ENCODE measurements at places on chromosomes 7 and 10. TPM values are rescaled to one million over a fixed set of nuclear protein-coding genes. Genes with fewer than 3 reads are reported as not detected.
A peak's percentile ranks its signal among the peaks of the same experiment; 100 is the strongest.

- DNase-seq = no peak
- no peaks in the 10 kb centered on the region for H3K4me1 ChIP-seq
- H3K27ac ChIP-seq = no peak overlapping the region
- H3K27me3 ChIP-seq = no peaks in the 10 kb centered on the region
These were observed 1260.2 kb upstream of the SORCS1 start for GRCh38 chr10:108424656-108425055.

DNA sequence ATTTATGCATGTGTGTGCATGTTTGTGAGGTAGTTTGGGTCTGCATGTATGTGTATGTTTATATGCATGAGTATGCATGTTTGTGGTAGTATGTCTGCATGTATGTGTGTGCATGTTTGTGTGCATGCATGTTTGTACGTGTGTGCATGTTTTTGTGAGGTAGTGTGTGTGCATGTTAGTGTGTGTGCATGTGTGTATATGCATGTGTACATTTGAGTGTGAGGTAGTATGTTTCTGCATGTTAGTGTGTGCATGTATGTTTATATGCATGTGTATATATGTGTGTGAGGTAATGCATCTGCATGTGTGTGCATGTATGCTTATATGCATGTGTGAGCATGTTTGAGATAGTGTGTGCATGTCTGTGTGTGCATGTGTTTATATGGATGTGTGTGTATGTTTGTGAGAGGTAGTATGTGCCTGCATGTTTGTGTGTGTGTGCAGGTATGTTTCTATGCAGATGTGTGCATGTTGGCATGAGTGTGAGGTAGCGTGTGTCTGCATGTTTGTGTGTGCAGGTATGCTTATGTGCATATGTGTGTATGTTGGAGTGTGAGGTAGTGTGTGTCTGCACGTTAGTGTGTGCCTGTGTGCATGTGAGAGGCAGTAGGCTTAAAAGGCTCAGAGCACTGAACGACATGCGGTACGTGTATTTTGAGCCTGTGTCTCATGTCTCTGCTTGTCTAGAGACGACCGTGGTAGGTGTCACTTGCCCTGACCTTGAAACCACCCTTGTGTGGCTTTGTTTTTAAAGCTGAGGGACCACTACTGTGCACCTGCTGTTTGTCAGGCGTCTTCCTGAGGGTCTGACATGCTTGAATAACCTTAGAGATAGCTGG, 43.7 kb downstream of the PFKP start:
- no peaks in the 10 kb centered on the region for H3K4me1 ChIP-seq
- no peak overlapping the region for H3K4me3 ChIP-seq
- no peak for DNase-seq
- peaks cover 4% of the 10 kb centered on the region for H3K36me3 ChIP-seq

DNA sequence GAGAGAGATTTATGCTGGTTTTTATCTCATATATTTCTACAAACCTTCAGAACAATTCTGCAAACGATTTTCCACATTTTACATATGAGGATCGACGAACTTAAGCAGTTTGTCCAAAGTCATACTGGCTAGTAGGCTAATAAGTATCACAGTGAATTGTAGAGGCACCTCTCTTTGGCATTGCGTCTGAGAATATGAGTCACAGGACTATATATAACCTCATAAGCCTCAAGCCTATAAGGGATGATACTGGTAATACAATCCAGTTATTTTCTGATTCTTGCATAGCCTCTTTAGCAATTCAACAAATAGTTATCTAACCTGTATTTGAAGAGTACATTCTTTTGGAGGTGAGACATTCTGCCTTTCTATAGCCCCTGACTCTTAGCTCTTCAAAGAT, 129.8 kb downstream of the GPR158 start:
- H3K4me3 ChIP-seq = no peak overlapping the region
- H3K27me3 ChIP-seq = no peaks in the 10 kb centered on the region
- no peaks in the 10 kb centered on the region for H3K4me1 ChIP-seq
- DNase-seq = no peak

DNA sequence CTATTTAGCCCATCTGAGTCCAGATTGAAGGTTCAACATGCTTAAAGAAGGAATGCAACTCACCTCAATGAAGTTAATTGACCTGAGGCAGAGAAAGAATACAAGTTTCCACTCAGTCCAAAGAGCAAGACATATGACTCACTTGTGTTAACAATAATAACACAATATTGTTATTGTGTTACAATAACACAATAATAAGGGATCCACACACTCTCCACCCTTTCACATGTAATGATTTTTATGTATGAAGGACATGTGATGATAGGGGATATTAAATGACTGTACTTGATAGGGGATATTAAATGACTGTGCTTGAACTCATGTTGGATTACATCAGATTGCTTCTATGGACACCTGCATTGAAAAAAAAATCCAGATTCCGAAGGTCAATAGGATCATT, 3.6 kb upstream of the ABCB1 start:
- DNase-seq = no peak
- H3K4me3 ChIP-seq = no peak overlapping the region
- H3K4me1 ChIP-seq = 0 out of 2 replicates have a peak, but pooled peaks cover 5% of the 10 kb centered on the region
- no peak overlapping the region for H3K27ac ChIP-seq
- H3K27me3 ChIP-seq = peaks cover 31% of the 10 kb centered on the region

GRCh38 chr7:149063476-149063875, 27.0 kb downstream of the ZNF786 start:
- no peak overlapping the region for H3K4me3 ChIP-seq
- H3K36me3 ChIP-seq = no peaks in the 10 kb centered on the region
- no peaks in the 10 kb centered on the region for H3K4me1 ChIP-seq
- no peak overlapping the region for H3K27ac ChIP-seq

- no peaks in the 10 kb centered on the region for H3K36me3 ChIP-seq
- H3K4me3 ChIP-seq = no peak overlapping the region
- DNase-seq = no peak
- no peak overlapping the region for H3K27ac ChIP-seq
These were observed 755.3 kb upstream of the GALNT17 start for GRCh38 chr7:70376561-70377031.

GRCh38 chr7:128910569-128910945, at the start of gene KCP:
TSS of gene KCP (minus strand) at chr7:128910709. CDS start at chr7:128910676, 33 bp downstream.
- H3K4me3 ChIP-seq = no peak within 1 kb of the TSS
- no peak for DNase-seq
- H3K27ac ChIP-seq = no peak within 1 kb of the TSS

GRCh38 chr7:2225336-2225735, 7.4 kb downstream of the MAD1L1 start:
- peaks cover 7% of the 10 kb centered on the region for H3K36me3 ChIP-seq
- no peak overlapping the region for H3K27ac ChIP-seq
- DNase-seq = no peak
- H3K4me1 ChIP-seq = no peaks in the 10 kb centered on the region
- no peak overlapping the region for H3K4me3 ChIP-seq

- DNase-seq = no peak
- H3K27me3 ChIP-seq = no peaks in the 10 kb centered on the region
- no peaks in the 10 kb centered on the region for H3K36me3 ChIP-seq
- no peaks in the 10 kb centered on the region for H3K4me1 ChIP-seq
- H3K4me3 ChIP-seq = no peak overlapping the region
- H3K27ac ChIP-seq = no peak overlapping the region
These were observed 9.9 kb upstream of the SRRM3 start for GRCh38 chr7:76191783-76192240.

GRCh38 chr10:125708971-125709503, 10.5 kb upstream of the EDRF1 start:
- no peaks in the 10 kb centered on the region for H3K27me3 ChIP-seq
- peak overlapping the region; percentile 72 for H3K27ac ChIP-seq
- DNase-seq = no peak
- H3K36me3 ChIP-seq = no peaks in the 10 kb centered on the region

GRCh38 chr10:28282336-28282735, 20.5 kb downstream of the MPP7 start:
- no peak overlapping the region for H3K4me3 ChIP-seq
- DNase-seq = no peak
- no peaks in the 10 kb centered on the region for H3K4me1 ChIP-seq
- no peaks in the 10 kb centered on the region for H3K36me3 ChIP-seq
- H3K27me3 ChIP-seq = no peaks in the 10 kb centered on the region
- no peak overlapping the region for H3K27ac ChIP-seq

GRCh38 chr10:3399756-3400155, 227.2 kb upstream of the PITRM1 start:
- no peaks in the 10 kb centered on the region for H3K4me1 ChIP-seq
- H3K27ac ChIP-seq = peak overlapping the region; percentile 51
- DNase-seq = no peak
- no peaks in the 10 kb centered on the region for H3K36me3 ChIP-seq
- no peaks in the 10 kb centered on the region for H3K27me3 ChIP-seq

DNA sequence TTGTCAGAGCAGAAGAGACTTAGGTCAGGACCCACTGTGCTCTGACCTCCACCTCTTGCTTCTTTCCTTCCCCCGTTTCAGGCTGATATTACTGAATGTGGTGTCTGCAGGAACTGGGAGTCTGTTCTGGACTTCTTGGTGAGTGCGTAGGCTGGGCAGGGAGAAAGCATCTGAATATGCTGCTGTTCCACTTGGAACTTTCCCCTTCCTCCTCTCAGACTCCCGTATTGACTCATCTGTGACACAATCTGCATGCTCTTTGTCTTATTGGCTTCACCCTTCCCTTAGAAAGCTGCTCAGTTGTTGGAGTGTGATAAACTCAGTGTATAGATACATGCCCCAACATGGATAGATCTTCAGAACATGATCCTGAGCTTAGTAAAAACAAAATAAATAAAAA, 137.6 kb upstream of the HABP2 start:
- no peak overlapping the region for H3K4me3 ChIP-seq
- H3K27me3 ChIP-seq = peaks cover 7% of the 10 kb centered on the region
- H3K4me1 ChIP-seq = no peaks in the 10 kb centered on the region
- H3K36me3 ChIP-seq = no peaks in the 10 kb centered on the region
- no peak overlapping the region for H3K27ac ChIP-seq

DNA sequence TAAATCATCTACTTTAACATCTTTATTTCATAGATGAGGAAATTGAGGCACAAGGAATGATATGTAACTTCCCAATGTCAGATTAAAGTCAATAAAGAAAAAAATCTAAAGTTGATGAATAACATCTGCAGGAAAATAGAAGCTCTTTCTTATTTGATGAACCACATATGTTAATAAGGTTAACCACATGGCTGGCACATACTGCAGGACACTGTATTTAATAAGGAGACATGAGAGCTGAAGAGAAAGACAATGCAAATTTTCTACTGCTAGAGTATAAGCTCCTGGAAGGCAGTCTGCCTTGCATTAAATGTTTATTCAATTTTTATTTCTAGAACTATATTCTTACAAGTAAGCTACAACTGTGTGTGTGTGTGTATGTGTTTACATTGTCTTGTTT, 4.4 kb downstream of the RAB11FIP2 start:
- no peak overlapping the region for H3K4me3 ChIP-seq
- peaks cover 7% of the 10 kb centered on the region for H3K36me3 ChIP-seq
- DNase-seq = no peak

DNA sequence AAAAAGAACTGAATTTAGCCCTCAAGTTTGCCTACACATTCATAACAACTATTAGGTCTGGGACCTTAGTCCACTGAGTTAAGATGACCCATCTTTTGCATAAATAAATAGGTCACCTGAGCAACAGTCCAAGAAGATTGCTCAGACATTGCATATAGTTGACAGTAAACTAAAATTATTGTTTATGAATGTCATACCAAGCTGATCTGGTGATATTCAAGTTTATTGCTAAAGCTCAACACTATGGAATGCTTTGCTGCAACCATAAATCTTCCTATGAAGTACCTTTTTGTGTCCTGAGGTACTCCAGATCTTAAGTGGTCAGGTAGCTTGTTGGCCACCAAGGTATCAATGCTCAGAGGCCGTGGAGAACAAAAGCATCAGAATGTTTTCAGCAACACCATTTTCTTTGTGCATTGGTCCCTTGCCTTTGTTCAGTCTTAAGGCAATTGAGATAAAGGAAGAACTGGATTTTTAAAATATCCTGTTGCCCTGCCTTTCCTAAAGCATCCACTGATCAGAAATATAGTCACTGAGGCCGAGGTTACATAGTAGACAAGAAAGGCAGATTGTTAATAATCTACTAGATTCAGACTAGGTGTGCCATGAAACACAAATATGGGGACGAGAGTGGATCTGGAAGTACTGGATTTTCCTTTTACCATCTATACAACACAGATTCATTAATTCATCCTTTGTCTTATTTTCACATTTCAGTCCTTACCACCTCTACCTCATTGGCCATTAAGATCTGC, 321.3 kb downstream of the PTEN start:
- no peak overlapping the region for H3K27ac ChIP-seq
- H3K36me3 ChIP-seq = no peaks in the 10 kb centered on the region
- H3K4me1 ChIP-seq = no peaks in the 10 kb centered on the region
- no peak overlapping the region for H3K4me3 ChIP-seq

The SEMA3A gene
- 43.3 TPM for total RNA-seq

The LRRD1 gene
- 0.05 TPM for total RNA-seq

The ANXA8 gene
- 0.72 TPM for total RNA-seq

The MYO3A gene
- not detected for total RNA-seq

The ITIH5 gene
- not detected for total RNA-seq

The GDF10 gene
- total RNA-seq = 1.2 TPM

The WDR86 gene
- 0.72 TPM for total RNA-seq

The GRID2IP gene
- total RNA-seq = 0.13 TPM

The UCMA gene
- total RNA-seq = not detected

The AKR1E2 gene
- total RNA-seq = 4.7 TPM

All from Panc1 (cell line).